Posterior vena cava (tissue), 2 donors: ENCODE measurements at places on chromosomes 4 and X. TPM values are rescaled to one million over a fixed set of nuclear protein-coding genes. Genes with fewer than 3 reads are reported as not detected.

The TAF9B gene
- total RNA-seq, result 28.3 TPM

DNA sequence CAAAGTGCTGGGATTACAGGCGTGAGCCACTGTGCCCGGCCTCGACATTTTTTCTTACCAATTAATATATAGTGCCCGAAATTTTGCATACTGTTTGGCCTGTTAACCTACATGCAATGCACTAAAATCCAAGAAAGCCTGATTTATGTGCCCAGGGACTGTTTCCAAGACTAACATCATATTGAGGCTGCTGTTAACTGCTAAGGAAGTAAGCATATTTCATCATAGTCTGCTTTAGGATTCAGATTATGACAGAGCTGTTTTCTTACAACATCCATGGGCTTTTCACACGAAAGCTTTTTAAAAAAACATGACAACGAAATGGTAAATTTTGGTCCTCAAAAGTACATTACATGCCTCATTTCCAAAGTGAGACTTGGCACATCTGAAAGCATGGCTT, 84.4 kb downstream of the STOX2 start:
- no peak for DNase-seq

The ZNF711 gene
- total RNA-seq, result 3.2 TPM

DNA sequence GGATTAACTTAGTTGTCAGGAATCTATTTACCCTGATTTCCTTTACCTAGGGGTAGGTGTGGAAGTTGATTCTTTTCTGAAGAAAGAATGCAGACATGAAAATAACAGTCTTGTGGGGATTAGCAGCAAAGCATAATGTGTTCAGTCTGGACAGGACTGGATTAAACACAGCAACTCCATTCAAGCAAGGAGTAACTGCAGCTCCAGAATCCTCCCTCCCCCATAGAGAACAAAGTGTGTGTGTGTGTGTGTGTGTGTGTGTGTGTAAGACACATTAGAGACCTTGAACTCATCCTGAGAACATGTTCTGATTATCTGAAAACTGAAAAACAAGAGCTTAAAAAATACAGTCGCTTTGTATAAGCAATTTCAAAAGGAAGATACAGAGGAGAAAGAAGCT, 9.3 kb downstream of the C4orf54 start:
- no peak for DNase-seq

The MPC1L gene
- not detected for total RNA-seq

GRCh38 chr4:132827522-132827921, 321.6 kb upstream of the PCDH10 start:
- DNase-seq, result no peak

GRCh38 chrX:26286836-26287235, 70.9 kb downstream of the MAGEB5 start:
- DNase-seq, result no peak

GRCh38 chr4:47483745-47484144, 1.3 kb upstream of the ATP10D start:
- no peak for DNase-seq

The AFAP1 gene
- total RNA-seq, result 45.3 TPM

- no peak for DNase-seq
These were observed 92.7 kb downstream of the TBL1X start for GRCh38 chrX:9557521-9557920.

DNA sequence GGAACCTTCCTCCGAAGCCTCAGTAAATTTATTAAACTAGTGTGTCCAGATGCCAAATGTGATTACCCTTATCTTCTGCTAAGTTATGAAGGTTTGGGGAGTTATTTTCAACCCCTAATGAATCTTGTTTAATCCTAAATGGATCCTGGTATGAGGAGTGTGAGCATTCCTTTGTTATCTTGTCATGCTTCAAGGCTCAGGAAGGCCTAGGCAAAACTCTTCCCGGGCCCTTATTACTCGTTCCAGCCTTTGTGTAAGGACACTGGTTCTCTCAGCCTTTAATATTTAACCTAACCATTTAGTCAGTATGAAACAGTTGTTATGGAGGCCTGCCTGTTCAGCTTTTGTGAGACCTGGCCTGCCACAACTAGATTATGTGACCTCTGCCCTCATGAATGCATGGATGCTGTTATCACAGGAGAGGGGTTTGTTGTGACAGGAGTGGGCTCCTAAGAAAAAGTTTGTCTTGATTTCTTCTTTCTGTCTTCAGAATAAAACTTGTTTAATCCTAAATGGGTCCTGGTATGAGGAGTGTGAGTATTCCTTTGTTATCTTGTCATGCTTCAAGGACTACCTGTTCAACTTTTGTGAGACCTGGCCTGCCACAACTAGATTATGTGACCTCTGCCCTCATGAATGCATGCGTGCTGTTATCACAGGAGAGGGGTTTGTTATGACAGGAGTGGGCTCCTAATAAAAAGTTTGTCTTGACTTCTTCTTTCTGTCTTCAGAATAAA, 181.7 kb downstream of the SLC39A8 start:
- DNase-seq, result no peak

DNA sequence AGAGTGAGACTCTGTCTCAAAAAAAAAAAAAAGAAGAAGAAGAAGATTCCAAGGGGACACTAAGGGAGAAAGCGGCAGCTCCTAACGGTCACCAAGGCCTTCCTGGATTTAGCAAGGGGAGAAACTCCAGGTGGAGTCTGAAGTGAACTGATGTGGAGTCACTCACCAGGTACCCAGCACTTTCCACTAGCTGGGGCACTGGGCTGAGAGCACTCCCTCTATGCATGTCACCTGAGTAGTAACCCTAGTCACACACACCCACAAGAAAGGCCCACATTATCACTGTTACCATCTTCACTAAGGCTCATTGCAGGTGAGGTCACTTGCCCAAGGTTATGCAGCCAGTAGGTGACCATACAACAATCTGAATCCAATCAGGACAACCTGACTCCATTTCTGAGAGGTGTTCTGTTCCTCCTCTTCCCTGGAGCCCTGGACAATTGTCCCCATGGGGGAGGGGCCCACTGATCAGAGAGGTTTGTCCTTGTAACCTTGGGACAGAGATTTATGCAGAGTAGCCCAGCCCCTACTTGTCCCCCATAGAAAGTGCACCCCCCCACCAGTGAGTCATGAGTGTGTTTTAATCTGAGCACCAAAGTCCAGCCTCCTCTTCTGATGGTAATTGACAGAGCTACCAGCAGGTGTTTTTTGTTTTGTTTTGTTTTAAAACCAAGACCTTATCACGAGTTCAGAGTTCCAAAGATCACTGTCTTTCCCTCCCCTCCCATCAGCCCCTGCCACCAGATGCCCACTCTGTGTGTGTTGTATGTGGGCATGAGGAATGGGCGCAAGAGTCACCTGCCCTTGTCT, 5.9 kb upstream of the SASH3 start:
- no peak for DNase-seq

The SPACA5 gene
- total RNA-seq, result not detected

GRCh38 chr4:36445480-36445879, 164.1 kb downstream of the DTHD1 start:
- DNase-seq, result no peak

DNA sequence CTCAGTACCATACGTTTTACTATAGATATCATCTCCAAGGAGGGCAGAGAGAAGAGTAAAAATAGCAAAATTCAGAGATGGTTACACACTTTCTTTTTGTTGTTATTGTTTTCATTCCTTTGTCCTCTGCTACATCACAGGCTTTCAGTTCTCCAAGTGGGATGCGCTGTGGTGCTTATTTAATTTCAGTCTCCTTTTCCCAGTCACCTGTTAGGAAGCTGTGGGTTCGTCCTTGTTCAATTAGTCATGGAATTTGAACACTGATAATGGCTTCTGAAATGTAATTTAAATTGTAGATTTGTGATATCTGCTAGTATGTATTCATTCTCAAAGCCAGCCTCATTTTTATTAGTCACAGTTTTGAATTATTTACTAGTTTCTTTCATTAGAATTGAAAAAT, 38.8 kb upstream of the DHRSX start:
- DNase-seq, result no peak

DNA sequence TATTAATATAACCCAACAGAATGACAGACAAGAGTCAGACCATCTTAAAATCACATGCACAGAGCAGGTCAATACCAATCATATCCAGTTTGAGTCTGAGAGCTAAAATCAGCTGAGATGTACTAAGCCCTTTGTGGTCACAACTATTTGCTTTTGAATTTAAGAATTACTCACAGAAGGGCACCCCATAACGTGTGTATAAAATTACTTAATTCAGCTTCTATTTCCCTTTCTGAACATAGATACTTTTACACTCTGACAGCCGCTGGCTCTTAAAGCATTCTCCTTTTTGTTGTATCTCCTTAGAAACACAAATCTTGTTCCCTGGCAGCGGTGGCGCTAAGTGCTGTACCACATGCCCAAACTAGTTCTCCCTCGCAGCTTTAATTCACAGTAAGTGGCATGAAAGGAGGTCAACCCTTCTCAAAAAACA, 14.8 kb upstream of the PPARGC1A start:
- DNase-seq, result no peak

- no peak for DNase-seq
These were observed 16.9 kb downstream of the SPINK2 start for GRCh38 chr4:56804551-56804950.

DNA sequence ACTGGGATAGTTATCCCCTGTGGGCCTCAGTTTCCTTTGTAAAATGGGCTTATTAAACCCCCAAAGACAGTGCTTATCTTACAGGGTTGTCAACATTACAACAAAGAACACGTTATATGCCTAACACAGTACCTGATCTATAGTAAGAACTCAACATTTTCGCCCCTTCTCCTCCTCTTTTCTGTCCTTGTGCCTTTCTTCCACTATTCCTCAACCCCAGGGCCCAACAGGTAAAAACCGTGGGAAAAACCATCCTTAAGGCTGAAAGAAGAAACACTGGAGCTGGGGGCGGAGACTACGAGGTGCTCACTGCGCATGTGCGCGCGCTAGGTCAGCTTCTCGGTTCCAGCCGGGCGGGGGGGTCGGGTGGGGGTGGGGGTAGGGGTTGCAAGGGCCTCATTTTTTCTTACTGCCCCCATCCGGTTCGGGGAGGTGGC, 426 bp upstream of the XIAP start:
- no peak for DNase-seq

GRCh38 chr4:94408549-94409374, 43.0 kb upstream of the PDLIM5 start:
- DNase-seq, result no peak

The SRPX gene
- 294 TPM for total RNA-seq

DNA sequence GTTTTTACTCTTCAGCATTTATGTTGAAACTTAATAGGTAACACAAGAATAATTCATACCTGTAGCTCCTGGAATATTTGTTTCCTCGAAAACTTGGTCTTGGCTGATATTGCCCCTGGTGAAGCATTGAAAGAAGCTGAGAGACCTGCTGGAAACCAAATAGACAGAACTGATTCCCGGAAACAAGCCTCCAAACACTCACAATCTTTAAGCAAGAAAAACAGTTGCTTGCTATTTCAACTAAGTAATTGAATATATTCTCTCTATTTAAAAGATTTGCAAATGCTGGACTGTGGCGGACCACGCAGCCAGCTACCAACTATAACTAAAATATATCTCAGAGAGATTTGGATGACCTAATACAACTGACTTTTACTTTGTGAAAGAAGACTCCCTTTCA, 3.6 kb downstream of the PCDH18 start:
- DNase-seq, result no peak

The SPIN2A gene
- 0.67 TPM for total RNA-seq

- peak; percentile 68 for DNase-seq
These were observed 111.4 kb downstream of the CPZ start for GRCh38 chr4:8703857-8704495.

- no peak for DNase-seq
These were observed 1157.3 kb downstream of the PCDH7 start for GRCh38 chr4:31877429-31877828.

The UGT2B10 gene
- not detected for total RNA-seq

DNA sequence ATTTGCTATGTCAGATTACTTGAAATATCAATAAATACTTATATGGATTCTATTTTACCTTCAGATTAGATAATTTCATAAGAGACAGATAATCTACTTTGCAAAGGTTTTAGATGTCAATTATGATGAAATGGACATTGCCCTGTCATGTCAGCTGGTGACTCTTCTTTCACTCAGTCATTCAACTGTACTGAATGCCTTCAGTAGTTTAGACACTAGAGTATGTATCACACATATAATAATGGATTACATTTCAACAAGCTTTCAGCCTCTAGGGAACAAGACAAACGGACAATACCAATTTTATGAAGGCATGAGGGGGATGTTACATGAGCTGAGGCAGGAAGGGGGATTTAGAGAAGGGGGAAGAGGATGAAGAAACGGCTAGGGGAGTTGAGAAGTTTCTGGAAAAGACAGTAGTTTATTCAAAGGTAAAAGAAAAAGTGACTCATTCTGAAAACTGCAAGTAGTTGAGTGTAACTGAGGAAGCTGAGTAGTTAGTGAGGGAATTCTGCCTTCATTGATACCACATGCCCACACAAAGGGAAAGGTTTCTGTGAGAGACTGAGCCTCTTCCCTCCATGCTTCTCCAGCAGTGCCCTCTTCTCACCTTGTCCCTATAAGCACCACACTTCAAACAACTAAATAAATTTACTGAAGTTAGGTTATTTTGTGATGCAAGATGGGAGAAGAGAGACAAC, 25.7 kb downstream of the SLC9B2 start:
- no peak for DNase-seq

DNA sequence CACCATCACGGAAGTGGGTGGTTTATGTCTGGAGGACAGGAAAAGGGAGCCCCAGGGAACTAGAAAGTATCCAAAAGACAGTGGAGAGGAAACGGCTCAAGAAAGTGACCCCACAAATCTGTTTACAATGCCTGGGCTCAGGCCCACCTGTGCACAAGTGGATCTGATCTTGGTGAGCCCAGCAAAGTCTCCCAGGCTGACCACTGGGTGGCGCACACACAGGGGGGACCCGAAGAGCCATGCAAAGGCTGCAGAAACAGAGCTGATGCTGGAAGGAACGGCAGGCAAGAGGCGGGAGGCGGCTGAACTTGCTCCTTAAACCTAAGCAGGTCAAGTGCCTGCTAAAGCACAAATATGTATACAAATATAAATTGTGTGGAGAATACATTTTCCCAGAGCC, 9.6 kb downstream of the HAUS7 start:
- DNase-seq, result no peak

The CYSLTR1 gene
- 6.8 TPM for total RNA-seq

DNA sequence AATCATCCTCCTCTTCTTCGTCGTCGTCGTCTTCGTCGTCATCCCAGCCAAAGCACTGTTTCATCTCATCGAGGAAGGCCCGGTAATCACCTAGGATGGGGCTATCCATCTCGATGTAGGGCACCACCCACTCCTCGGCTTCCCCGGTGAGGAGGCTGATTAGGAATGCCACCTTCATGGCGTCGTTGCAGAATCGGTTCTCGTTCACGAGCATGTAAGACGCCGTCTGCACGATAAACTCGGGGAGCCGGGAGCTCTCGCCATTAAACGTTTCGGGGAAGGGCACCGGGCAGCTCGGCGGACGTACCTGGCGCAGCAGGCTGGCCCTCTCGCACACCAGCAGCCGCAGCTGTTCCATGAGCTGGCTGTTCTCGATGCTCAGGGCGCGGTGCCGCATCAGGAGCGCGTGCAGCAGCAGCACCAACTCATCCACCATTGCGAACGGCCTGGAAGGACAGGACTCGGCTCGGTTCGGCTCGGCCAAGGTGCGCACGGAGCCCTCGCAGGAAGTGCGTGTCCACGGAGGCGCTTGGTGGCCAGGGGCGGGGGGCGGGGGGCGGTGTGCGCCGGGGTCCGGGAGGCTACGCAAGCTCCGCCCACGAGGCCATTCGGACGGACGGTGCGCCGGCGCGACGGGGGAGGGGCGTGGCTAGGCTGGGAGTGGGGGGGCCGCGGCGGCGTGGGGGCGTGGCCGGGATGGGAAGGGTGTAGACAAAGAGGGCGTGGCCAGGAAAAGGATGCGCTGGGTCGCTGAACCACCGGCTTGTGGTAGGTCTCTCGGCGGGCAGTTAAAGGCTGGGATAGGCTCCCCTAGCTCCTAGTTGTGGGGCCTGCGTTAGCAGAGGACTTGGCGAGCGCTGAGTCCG, at the start of gene LDOC1:
Gene LDOC1, minus strand, starts transcription at position 544 of the 866 bp plus-strand sequence. Its CDS starts 108 bp downstream, at position 436.
- peak; percentile 92 for DNase-seq

- no peak for DNase-seq
These were observed 10.5 kb upstream of the MGST2 start for GRCh38 chr4:139655116-139655515.
